NCI-H226 (cell line): ENCODE measurements at places on chromosomes 5 and 9.
A peak's percentile ranks its signal among the peaks of the same experiment; 100 is the strongest.

DNA sequence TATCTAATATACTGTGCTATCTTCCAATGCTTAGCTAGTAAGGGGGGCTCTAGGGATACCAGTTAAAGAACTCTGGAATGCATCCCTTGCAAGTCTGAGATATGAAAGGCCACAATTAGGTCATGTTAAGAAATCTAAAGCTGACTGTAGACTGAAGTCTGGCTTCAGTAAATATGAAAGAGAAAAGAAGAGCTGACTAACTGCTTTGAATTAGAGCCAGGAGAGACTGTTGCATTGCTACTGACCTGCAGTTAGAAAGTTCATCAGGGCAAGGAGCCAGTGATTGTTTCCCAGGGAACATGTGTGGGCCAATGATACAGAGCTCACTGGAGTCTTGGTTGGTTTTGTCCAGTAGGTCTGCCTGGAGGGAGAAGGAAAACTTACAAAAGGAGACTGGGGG, 472.1 kb upstream of the TNC start:
- peak; percentile 97 for DNase-seq

DNA sequence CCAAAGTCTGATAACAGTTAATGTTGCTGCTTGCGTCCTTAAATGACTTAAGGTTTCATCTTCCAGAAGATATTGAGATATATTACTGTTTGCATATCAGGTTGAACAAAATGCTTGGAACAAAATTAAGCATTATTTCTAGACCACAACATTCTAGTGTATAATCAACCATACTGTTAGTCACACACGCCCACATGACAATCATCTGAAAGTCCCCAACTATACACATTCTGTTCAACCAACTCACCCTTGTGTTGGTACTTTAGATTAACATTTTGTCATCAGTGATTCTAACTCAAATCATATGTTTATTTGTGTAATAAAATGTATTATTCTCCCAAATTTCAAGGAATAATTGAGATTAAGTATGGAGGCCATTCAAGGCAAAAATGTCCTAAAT, 47.3 kb downstream of the LURAP1L start:
- no peak for DNase-seq

DNA sequence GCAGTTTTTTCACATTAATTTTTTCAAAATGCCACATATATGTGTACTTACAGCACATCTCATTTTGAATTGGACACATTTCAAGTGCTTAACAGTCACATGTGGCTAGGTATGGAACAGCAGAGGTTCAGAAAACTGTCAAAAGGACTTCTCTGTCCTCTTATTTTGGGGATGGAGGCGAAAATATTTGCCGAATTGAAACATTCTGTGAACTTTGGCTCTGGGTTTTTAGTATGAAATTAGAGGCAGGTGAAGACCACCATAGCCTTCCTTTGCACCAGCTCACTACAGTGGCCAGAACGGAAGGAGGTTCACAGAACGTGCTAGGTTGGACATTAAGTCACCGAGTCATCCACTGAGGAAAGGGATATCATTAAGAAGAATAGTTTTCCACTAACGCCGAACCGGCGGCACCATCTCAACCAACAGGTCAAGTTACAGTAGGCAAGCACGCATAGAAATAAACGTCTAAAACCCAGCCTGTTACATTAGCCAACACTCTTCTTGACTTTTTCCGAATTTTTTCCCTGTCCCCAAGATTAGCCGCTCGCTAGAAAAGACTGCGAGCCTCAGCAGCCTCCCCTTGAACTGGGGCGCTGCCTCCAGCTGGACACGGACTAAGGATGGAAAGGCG, 1.8 kb upstream of the TLE4 start:
- DNase-seq, result no peak

GRCh38 chr9:72211047-72211446, 61.8 kb downstream of the GDA start:
- no peak for DNase-seq

- DNase-seq, result no peak
These were observed 2389.5 kb downstream of the MAT2B start for GRCh38 chr5:165894916-165895315.

DNA sequence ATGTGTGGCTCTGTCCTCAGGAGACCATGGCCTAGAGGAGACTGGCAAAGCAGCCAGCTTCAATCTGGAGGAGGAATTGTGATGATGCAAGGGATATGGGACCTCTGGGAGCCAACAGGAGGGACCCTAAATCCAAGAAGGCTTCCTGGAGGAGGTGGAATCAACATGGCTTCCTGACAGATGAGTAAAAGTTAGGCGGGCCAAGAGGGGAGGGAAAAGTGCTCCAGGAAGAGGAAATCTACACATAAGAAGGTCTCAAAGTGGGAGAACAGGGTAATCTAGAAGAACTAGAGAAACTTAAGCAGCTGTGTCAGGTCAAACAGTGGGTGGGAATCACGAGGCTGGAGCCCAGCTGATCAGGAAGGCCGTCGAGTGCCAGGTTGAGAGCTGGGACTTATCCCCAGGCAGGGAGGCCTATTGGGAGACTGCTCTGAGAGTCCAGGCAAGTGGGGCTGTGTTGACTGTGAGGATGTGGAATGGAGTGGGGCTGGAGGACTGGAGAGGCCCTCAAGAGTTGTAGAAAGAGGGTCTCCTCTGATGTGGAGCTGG, 119.1 kb downstream of the C9orf50 start:
- no peak for DNase-seq
